ENCODE measurements at places on chromosomes 4 and X.

DNA sequence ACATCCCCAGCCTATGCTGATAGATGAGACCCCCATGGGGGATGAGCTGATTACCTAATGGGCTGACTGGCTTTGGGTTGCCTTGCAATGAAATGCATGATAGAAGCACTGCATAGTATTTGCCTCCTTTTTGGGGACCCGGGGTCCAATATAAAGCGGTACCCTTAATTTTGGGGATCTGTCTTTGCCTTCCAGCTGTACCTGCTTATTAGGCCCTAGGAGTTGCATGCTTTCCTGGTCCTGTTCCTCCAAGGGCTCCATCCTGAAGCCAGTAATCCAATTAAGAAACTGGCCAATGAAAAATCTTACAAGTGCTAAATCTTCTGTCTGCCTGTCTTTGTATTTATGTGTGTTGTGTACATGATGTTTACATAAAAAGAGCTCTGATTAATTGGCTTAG, 791.6 kb downstream of the TRIML1 start:
- DNase-seq = peak; percentile 1

GRCh38 chr4:187118602-187119120, 395.0 kb upstream of the FAT1 start:
- no peak for DNase-seq

GRCh38 chr4:136634121-136634520, 898.2 kb downstream of the PCDH18 start:
- no peak for DNase-seq

DNA sequence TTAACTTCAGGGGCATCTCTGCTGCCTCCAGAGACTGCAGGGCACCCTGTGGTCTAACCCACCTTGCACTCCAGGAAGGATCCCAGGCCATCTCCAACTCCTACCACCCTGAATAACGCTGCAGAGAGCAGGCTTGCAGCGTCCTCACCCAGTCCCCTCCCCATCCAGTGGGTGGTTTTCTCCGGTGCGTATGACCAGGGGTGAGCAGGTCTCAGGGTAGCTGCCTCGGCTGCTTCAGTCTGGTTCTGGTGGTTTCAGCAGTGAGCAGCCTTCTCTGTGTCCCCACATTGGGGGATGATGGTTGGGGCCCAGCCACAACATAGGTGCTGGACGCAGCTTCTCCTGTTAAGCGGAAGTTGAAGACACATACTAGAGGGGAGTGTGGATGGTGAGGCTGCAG, 38.6 kb upstream of the SORCS2 start:
- no peak for DNase-seq

GRCh38 chr4:184355111-184355604, 119.2 kb downstream of the IRF2 start:
- no peak for DNase-seq

DNA sequence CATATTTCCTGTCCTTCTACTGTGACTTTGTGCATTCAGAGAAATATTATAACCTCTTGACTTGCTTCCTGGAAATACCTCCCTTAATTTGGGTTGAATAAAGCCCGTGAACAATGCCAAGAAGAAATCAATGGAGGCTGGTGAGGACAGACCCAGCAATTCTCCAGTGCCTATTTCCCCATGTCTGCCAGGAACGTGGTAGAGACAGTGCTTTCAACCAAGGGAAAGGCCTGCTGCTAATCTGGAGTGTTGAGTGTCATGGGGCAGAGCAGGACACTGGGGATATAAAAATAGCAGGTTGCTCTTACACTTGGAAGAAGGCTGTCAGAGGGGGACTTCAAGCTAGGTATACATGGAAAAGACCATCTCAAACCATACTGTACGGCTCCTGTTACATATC, 19.9 kb downstream of the TSC22D3 start:
- no peak for DNase-seq

DNA sequence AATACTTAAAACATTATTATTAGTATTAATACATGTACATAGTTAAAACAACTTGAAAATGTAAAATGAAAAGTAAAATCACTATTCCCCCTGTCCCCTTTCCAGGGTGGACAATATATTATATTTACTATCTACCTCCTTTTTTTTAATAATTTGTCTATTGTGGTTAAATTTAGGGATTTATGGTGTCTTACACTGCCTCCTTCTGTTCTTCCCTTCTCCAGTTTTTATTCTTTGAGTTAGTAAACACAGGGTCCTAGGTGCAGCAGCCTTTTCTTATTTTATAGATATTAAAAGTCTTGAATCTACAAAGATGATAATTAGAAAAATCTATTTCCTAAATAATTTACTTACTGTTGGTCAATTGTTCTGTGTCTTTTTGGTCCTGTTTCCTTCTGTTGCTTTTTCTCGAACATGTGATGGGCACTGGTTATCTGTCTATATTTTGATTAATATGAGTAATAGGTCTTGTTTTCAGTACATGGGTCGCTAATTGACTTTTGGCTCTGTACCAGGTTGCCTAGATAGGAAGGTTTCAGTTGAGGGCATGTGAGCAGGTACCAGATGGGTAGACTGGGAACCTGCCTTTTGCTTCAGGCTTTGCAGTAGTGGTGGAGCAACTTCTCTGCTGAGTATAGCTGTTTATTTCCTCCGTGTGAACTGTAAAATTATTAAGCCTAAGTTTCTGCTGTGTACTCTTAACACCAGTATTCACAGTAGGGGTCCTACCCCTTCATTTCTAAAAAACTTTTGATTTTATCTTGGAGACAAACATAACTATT, 1.1 kb downstream of the NUDT9 start:
- DNase-seq = no peak

DNA sequence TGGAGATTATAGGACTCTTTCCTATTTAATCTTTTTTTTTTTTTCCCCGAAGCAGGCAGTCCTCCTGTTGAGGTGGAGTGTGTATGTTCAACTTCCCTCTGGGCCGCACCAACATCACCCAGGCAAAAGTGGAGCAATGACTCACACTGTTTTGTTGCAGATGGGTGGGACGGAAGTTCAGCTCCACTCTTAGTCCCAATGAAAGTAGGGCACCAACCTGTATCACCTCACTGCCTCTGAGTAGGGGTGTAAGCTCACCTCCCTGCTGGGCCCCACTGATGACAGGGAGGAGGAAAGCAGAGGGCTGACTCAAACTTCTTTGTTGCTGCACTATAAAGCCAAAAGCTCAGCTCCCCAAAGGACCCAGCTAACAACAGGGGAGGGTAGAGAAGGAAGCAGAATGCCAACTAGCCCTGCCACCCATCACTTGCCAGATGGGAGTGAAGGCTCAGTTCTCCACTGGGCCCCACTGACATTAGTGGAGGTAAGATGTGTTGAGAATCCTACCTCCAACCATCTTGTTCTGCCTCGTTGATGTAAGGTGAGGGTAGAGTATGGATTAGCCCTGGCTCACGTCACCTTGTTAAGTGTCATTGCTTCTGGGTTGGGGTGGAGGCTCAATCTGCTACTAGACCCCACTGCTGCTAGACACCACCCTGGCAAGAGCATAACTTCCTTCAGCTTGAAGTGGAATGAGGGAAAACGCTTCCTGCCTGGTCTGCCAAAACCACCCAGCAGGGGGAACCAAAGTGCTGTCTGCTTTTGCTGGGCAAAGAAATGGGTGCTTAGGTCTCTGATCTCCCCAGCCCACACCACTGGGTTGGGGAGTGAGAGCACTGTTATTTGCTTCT, 14.1 kb downstream of the RPS6KA3 start:
- peak; percentile 69 for DNase-seq

GRCh38 chr4:148757171-148757570, 315.0 kb upstream of the NR3C2 start:
- DNase-seq = no peak

DNA sequence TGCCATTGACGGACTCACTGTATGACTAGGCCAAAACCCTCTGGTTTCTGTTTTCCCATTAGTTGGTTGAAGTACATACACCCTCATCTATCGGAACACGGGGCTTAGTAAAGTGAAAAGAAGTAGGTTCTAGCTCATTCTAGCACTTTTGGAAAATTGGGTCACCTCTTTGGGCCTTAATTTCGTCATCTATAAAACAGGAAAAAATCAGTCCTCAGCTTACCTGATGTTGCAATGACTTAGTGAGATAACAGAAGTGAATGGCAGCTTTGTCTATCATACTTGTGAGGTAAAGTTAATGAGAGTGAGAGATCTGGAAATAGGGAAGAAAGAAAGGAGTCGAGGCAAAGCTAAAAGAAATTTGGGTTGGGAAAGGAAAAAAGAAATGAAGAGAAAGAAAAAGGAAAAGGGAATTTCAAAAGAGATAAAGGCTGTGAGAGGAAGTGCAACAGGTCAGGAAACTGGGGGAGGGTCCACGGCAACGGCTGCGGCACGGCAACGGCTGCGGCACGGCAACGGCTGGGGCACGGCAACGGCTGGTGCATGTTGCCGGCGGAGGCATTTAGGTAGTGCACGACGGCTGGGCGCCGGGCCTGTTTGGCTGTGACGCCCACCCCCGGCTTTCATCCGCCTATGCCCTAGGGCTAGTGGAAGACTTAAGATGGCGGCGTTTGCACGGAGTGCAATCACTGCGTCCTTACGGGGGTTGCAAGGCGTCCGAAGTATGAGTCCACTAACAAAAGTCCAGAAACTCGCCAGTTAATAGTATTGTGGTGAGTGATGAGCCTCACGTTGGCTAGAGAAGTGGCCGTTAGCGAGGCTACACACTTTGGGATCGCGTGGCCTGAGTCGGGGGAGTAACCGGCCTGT, 360.1 kb upstream of the ZCCHC13 start:
- DNase-seq = peak; percentile 82

DNA sequence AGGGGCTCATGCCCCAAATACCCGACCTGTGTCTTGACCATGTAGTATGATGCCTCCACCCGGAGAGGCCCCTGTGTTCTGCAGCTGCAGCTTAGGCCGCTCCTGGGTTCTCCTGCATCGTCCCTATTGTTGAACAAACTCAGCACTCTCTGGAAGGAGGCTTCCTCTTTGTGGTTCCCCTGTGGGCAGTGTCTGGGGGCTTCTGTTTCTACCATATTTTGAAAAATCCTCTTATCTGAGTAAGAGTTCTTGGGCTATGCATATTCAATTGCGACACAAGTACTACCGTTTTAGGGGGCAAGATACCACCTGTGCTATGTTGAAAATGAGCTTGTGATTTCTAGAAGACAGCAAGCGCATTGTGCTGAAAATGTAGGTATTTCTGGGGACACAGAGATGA, 276.6 kb downstream of the DHRSX start:
- DNase-seq = no peak

DNA sequence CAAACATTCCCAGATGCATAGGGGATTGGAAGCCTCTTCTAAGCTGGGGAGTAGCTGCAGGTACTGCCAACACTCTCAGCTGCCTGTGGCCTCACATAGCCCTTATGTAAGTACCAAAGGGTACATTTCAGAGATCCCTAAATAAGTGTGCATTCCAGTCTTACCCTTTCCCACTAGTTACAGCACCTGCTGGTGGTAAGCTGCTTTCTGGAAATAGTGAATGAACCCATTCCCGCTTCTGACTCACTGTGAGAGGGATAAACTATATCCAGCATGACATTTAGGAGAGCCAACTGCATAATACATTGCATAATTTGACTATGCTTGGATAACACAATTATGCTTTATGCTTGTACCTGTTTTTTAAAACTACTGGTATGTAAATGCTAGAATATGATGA, 149.0 kb downstream of the FAM13A start:
- DNase-seq = no peak

GRCh38 chr4:95215991-95216605, 332.7 kb downstream of the UNC5C start:
- DNase-seq = no peak

- no peak for DNase-seq
Measured at GRCh38 chr4:26346203-26346620, 25.4 kb downstream of the RBPJ start.

GRCh38 chr4:99389606-99390005, 37.1 kb upstream of the ADH1C start:
- DNase-seq = no peak

GRCh38 chr4:28621591-28621990, 1761.0 kb downstream of the STIM2 start:
- DNase-seq = no peak

DNA sequence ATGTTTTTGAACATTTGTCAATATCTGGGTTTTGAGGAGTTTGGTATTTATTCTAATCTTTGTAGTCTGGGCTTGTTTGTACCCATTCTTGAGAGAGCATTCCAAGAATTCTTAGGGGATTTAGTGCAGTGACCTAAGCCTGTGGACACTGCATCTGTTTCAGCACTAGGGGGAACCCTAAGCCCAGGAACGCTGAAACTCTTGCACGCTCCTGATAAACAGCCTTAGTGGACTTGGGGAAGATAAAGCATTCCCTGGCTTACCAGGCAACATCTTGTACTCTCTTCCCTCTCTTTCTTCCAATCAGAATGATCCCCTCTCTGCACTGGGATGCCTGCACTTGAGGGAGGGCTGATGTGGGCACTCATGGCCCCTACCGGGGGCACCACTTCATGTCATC, 654.9 kb upstream of the HTR2C start:
- no peak for DNase-seq

DNA sequence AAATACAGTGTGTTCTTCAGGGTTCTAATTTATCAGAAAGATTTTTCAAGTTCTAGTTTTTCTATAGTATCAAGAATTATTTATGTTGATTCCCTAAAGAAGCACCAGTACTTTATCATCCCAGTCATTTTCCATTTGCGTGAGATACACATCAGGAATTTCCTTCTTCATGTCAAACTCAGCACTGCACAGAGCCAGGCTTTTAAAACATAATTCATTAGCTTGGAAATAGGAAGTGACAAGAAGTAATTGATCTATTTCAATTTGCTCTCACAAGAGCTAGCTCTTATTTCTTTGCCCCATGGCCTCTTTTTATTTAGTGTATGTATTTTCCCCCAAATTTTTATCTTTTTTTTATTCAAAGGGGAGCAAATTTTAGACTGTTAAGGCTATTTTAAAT, 13.0 kb upstream of the SLC10A4 start:
- DNase-seq = no peak

DNA sequence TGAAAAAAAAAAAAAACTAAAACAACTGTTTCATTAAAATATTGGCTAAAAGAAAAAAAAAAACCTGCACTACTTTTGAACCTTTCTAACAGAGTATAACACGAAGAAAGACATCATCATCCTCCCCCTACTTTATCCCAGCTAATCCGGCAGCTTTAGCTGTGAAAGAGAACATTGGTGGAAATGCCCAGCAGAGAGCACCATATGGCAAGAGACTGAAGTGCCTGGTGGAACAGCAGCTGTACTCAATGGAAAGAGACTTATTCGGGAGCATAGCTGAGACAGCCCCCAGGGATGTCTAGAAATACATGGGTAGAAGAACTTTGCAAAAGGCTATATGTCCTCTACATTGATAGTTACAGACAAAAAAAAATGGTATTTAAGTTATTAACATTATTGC, 30.3 kb downstream of the STPG2 start:
- no peak for DNase-seq

GRCh38 chr4:55089916-55090315, 35.5 kb downstream of the KDR start:
- DNase-seq = no peak

DNA sequence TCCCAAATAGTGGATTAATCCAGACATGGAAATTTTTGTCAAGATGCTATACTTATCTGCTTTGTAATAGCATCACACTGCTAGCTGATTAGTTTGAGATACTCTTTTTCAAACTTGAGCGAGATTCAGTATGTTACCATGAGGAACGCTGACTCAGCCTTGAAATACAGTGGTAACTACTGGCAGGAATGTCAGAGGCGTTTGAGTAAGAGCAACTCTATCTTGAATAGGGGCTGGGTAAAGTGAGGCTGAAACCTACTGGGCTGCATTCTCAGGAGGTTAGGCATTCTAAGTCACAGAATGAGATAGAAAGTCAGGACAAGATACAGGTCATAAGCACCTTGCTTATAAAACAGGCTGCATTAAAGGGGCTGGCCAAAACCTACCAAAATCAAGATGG, 2519.6 kb downstream of the ARAP2 start:
- no peak for DNase-seq
